Fibroblast of skin of abdomen (primary cell): ENCODE measurements at places on chromosomes 11 and 22.
A peak's percentile ranks its signal among the peaks of the same experiment; 100 is the strongest.

DNA sequence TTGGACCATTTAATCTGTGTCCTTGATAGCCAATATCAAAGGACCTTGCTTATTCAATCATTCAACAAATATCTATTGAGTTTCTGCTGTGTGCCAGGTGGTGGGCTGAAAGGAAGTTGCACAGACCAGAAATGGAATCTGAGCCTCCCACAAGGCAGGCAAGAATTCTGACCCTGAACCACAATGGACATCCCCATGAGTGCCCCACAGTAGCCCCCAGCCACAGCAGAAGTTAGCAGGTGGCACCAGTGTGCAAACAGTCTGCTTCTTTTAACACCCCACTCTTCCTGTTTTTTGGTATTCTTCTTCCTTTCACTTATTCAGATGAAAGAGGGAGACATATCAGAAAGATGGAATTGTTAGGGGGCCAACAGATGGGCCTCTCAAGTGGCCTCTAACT is 12.2 kb upstream of the SERPING1 start:
- no peak for DNase-seq

DNA sequence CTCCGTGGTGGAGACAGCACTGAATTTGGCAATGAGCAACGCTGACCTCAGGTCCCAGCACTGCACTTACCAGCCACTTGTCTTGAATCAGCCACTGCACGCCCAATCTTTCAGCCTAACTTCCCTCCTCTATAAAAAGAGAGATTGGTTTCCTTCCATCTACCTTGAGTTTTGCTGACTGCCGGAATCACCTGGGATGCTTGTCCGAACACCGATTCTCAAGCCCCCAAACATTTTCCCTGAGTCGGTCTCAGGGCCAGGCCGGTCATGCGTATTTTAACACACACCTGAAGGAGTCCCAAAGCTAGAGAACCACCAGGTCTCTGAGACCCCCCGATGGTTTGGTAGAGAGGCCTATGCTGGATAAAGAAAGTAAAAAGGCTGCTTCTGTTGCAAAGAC is 131.5 kb downstream of the SPATA19 start:
- no peak for DNase-seq

DNA sequence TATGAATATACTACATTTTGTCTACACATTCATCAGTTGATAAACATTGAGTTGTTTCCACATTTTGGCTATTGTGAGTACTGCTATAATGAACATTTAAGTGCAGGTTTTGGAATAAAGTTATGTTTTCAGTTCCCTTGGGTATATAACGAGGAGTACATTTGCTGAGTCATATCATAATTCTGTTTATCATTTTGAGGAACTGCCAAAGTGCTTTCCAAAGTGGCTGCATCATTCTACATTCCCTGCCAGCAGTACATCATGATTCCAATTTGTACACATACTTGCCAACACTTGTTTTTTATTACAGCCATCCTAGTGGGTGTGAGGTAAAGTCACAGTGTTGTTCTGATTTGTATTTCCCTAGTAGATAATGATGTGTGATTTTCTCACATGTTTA is 1458.6 kb upstream of the TENM4 start:
- peak; percentile 24 for DNase-seq

- DNase-seq = no peak
Measured at GRCh38 chr22:28927630-28928029, 44.3 kb downstream of the ZNRF3 start.

DNA sequence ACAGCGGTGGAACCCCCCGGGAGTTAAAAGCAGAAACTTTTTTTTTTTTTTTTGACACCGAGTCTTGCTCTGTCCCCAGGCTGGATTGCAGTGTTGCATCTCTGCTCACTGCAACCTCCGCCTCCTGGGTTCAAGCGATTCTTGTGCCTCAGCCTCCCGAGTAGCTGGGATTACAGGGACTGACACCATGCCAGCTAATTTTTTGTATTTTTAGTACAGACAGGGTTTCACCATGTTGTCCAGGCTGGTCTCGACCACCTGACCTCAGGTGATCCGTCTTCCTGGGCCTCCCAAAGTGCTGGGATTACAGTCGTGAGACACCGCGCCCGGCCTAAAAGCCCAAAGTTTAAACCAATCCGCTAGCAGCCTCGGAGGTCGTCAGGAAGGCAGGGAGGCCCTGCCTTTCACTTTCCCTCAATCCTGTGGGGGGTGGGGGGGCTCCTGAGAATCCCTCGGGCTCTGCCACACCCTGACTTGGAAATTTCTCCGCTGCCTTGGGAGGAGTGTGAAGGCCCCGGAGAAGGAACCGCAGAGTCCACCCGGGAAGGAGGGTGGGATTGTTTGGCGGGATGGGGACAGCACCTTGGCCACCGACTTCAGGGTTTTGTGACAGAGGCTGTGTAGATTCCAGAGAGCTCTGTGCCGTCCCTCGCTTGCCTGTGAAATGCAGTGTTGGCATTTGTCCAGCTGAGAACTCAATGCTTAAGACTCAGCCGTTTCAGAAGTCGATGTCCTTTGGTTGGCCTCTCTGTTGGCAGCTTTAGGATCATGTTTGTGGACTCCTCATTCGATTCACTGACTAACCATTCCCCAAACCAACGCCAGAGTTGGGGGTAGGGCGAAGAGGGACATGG is 1.0 kb downstream of the ARHGAP8 start:
- peak; percentile 74 for DNase-seq

- DNase-seq = no peak
Measured at GRCh38 chr11:32479291-32479690, 44.0 kb upstream of the WT1 start.

DNA sequence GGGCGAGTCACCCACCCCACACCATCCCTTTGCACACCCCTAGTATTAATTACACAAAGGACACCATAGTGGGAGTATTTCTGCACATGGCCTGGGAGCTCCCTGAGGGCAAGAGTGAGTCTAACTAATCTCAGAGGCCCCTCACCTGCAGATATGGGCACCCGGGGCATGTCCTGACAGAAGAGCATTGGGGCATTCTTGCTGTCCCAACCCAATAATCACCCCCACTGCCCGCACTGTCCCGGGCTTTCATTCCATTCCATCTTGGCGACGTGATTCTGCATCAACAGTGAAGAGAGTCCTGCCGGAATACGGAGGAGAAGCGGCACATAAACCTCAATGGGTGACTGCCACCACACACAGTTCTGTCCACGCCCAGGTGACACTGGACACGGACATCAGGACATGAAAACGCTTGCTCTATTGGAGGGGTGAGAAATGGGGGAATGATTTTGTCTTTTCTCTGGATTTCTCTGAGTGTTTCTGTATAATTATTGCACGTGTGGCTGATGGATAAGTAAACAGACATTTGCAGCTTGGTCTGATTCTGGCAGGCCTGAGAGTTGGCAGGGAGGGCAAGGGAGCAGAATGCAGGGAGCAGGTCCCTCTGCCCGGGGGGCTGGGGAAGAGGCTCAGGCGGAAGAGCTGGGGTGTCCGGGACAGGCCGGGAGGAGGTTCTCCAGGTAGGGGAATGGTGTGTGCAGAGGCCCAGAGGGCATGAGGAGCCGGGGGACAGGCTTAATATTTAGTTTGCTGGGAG is 38.2 kb downstream of the SCUBE1 start:
- DNase-seq = no peak

GRCh38 chr22:19361501-19362103 is 69.9 kb downstream of the HIRA start:
- DNase-seq = no peak

DNA sequence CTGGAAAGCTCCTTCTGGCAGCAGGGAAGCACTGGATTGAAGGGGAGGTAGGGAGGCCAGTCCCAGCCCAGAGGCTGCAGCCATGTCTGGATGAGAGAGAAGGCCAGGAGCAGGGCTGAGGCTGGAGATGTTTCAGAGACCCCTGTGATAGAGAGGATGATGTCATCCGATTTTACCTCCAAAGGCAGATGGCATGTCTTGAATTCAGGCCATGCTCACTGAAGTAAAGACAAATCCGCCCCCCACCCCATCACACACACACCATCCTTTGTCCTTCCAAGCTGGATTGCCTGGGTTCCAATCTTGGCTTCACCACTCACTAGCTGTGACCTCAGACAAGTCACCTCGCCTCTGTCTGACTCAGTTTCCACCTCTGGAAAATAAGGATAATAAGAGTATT is 47.2 kb downstream of the TP53I11 start:
- DNase-seq = no peak

DNA sequence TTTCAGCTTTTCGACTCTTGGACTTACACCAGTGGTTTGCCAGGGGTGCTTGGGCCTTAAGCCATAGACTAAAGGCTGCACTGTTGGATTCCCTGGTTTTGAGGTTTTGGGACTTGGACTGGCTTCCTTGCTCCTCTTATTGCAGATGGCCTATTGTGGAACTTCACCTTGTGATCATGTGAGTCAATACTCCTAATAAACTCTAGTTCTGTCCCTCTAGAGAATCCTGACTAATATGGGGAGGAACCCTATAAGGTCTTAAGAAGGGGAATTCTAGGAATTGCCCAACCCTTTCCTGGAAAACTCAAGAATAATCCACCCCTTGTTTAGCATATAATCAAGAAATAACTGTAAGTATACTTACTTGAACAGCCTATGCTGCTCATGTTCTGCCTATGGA is 491.8 kb downstream of the TMEM135 start:
- peak; percentile 11 for DNase-seq

- no peak for DNase-seq
Measured at GRCh38 chr22:39985383-39986035, 9.2 kb upstream of the FAM83F start.

GRCh38 chr22:37275622-37276021 is 6.7 kb upstream of the CYTH4 start:
- no peak for DNase-seq

DNA sequence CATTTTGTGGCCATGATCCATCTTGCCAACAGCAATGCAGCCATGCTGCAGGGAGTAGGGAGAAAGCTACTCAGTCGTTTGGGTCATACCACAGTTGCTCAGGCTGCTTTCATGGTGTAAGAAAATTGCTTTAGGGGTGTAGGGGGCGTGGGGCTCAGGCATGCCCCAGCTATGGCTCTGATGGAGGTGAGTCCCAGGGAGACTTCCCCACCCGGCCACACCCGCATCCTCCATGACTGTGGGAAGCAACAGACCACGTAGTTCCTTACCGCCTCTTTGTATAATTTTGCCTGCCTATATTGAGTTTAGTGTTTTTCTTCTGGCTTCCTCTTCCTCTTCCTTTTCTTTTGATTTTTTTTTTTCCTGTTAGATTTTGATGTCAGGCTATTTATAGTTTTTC is 58.8 kb downstream of the SPECC1L start:
- no peak for DNase-seq

- no peak for DNase-seq
Measured at GRCh38 chr11:71465054-71465453, 12.1 kb downstream of the NADSYN1 start.

GRCh38 chr22:19661156-19661555 is 53.1 kb upstream of the SEPTIN5 start:
- peak; percentile 10 for DNase-seq

- DNase-seq = no peak
Measured at GRCh38 chr11:71490044-71490730, 36.9 kb upstream of the KRTAP5-7 start.

GRCh38 chr11:40306938-40307548 is 1152.4 kb downstream of the LRRC4C start:
- DNase-seq = peak; percentile 59

DNA sequence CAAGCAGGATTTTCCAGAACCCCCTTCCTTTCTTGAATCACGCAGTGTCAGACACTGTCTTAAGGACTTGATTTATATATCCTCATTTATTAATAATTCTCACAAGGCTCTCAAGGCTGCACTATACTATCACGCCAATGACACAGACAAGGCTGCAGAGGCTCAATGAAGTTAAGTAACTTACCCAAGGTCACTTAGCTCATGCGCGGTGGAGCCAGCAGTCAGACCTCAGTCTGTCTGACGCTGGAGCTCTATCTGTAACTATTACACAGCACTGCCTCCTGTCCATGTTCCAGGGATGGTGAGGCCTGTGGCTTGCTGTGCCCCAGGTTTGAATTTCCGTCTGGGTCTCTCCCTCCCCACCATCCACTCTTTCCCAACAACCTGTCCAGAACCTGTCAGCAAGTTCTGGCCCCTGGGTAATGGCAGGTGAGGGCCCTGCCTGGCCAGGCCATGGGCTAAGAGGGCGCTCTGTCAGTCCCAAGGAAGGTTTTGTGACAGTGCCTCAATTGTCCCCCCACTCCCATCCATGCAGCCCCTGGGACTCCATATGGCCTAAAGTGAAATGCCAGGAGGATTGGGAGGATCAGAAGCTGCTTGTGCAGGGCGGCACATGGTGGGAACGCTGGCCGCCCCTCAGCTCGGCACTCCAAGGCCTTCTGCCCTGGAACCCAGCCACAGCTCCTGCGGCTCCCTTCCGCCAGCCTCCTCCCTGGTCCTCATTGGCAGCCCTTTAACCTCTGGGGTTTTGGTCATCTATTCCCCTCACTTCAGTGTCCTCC is 8.6 kb downstream of the KCNC1 start:
- DNase-seq = no peak

DNA sequence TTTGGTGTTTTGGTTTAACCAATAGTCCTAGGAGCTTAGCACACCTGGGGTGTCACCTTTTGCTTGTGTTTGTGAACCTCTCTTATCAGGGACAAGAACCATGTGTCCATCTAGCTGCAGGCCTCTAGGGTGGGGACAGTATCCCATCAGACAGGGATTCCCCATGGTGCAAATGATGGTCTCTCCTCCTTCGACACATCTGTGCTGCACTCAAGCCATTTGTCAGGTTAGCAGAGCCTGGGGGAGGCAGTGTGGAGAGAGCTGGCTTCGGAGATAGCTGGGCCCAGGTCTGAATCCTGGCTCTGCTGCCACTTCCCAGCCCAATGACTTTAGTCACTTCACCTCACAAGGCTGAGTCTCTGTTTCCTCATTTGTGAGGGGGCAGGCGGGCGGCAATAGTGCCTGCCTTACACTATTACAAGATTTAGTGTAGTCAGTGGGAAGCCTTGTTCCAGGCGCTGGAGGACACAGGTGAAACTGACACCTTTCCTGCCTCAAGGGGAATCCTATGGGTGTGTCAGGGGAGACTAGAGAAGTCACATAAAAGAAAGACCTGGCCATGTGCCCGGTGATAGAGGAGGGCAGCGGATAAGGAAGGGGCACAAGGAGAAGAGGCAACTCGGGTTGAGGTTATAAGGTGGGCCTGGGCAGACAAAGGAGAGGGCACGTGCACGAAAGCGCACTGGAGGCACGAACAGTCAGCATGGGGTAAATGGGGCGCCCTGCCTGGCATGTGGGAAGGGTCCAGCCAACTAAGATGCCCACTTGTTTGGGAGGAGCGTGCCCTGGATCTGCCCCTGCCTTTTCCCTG is 12.6 kb downstream of the KLHL35 start:
- no peak for DNase-seq

DNA sequence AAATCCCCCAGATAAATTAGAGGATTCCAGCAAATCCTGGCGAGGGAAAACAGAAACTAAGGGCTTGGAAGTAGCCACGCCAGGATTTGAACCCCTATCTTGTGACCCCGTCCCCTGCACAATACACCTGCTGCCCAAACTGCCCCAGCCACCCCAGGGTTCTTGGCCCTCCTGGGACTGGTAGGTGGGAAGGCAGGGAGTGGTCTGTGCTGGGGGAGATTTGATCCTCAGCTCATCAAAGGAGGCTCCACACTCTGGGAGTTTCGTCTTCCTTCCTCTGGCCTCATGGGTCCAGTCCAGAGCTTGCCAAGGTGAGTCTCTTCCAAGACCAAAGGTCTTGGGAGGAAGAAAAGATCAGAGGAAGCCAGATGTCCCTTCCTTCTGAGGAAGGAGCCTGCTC is 4.5 kb upstream of the CHST1 start:
- no peak for DNase-seq

- peak; percentile 18 for DNase-seq
Measured at GRCh38 chr11:6755303-6755952, 16.3 kb downstream of the OR2AG2 start.
